Kidney (tissue), 22 donors: ENCODE measurements at places on chromosomes 12 and 14.

- DNase-seq = no peak
Observed at GRCh38 chr12:94603434-94604365, 46.7 kb downstream of the TMCC3 start.

GRCh38 chr14:75469606-75470237, 41.9 kb downstream of the JDP2 start:
- DNase-seq = no peak

DNA sequence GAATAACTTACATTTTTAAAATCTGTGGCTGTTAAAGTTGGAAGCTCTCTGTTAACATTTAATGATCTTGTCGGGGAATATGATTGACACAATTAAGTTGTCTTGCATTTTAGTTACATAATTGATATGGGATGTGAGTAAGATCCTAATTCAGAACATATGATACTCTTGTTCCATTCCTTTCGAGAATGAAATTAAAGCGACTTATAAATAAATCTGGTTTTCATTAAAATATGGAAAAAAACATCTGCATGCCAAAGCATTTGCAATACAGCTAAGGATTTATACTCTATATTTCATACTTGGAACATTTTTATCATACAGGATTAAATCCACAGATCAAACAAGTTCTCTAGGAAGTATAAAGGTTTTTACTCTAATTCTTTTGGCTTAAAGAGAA, 52.0 kb downstream of the SLC38A6 start:
- no peak for DNase-seq

DNA sequence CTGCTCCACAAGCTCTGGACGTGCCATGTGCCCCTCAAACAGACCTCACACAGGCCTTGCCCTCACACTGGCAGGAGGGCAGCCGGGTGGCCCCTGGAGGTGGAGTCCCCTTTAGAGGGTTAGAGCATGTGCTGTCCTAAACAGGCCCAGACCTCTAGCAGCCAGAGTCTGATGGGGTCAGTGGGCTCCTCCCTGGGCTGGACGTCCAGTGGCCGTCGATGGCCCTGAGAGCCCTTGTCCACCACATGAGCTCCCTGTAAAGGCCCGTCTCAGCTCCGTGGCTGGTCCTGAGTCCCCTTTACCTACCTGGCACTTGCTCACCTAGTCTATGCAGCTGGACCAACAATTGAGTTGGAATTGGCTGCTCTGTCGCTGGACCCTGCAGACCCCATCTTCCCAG, 3.8 kb downstream of the TMEM179 start:
- DNase-seq = no peak

GRCh38 chr14:100306998-100307765, 938 bp upstream of the SLC25A29 start:
- DNase-seq = peak; percentile 48

- no peak for DNase-seq
Observed at GRCh38 chr12:56382611-56383010, 20.0 kb upstream of the APOF start.

GRCh38 chr14:99579120-99579836, 24.7 kb downstream of the CCDC85C start:
- no peak for DNase-seq

DNA sequence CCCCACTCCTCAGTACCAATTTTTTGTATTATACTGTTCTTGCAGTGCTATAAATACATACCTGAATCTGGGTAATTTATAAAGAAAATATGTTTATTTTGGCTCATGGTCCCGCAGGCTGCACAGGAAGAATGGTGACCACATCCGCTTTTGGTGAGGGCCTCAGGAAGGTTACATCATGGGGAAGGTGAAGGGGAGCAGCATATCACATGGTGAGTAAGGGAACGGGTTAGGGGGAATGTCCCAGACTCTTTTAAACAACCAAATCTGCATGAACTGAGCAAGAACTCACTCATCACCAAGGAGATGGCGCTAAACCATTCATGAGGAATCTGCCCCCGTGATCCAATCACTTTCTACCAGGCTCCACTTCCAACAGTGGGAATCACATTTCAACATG, 40.0 kb downstream of the OSBPL8 start:
- no peak for DNase-seq

- DNase-seq = no peak
Observed at GRCh38 chr14:105061428-105062047, 3.7 kb downstream of the GPR132 start.

- no peak for DNase-seq
Observed at GRCh38 chr14:33808187-33808586, 142.7 kb downstream of the EGLN3 start.

DNA sequence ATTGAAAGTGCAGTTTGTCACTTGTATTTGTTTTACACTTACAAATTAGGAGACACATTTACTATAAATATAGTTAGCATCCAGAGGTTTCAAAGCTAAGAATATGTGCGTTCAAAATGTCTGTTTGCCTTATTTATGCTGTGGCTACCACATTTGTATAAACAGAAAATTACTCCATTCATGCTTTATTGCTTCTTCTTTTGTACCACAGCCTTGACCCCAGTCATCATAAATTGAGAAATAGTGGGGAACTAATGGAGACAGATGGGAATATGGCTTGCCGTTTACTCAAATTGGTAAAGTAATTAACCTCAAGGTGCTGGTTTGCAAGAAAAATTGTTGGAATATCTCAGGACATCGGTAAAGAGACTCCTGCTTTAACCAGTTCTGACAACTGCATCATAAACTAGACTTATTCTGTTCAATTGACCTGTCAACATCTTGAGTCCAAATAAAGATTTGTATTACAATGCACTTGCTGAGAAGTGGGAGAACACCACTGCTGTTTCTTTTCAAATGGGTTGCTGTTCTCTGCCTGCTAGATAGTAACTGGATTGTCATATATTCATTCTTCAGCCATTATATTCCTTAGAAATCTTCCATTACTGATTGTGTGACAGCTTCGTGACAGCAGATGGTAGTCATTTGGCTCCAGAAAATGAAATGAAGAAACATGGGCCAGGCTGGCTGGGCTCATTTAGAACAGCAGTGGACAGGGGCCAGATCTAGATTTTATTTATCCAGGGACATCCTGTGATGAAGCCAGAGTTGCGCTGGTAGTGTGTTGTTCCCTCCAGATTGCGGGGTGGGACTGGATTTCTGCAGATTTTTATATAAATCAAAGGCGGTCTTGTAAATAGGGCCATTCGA, 354.4 kb downstream of the EGLN3 start:
- peak; percentile 27 for DNase-seq

GRCh38 chr14:61528591-61529021, 166.7 kb upstream of the HIF1A start:
- no peak for DNase-seq

DNA sequence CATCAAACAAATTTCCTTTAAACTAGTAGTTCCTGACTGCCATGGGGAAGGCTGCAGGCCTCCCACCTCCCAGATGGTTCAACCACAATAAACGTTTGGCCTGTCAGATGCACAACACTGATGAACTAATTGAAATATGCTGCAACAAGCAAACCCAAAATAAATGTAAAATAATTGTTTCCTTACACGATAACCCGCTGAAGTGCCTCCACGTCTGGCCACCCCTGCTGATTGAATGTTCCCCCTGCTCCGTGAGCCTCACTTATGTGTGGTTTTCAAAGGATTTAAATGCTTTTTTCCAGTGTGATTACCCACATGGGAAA, 8.4 kb downstream of the PITPNM2 start:
- DNase-seq = no peak

- no peak for DNase-seq
Observed at GRCh38 chr12:78183824-78184223, 353.1 kb downstream of the NAV3 start.

DNA sequence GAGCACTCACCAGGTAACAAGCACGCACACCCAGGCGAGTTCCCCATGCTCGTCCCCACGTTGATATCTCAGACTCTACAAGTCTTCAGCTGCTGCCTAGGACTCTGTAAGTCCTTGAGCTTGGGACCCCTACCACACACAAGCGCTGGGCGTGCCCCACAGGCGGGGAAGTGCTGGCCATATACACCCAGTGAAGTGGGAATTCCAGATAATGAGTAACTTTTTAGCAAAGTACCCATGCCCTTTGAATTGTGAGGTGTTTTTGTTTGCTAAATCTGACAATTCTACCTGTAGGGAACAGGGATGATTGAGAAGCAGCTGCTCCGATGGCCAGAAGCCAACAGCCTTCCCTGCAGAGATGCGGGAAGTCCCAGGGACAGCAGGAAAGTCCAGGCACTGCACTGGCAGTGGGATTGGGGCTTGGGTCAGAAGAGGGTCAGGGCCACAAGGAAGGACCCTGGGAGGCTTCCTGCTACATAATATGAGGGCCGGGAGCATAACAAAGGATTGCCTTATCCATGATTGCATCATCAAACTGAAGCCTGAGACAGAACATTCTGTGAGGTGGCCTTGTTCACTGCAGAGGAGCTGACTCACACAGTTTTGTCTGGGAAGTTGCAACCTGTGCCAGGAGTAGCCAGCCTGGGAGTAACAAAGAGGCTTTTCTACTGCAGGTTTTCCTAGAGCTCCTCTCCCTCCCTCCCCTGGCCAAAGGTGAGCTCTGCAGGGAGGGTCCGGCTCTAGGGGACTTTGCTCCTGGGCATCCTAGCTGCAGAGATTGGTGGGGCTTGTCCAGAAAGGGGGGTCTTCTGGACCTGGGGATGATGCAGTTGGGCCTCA, 13.2 kb upstream of the SERPINA3 start:
- DNase-seq = peak; percentile 37
